Lung microvascular endothelial cell (primary cell): ENCODE measurements at places on chromosomes 7 and 10.

GRCh38 chr7:105307163-105307672 lies 81.5 kb downstream of the SRPK2 start:
- DNase-seq, result no peak

DNA sequence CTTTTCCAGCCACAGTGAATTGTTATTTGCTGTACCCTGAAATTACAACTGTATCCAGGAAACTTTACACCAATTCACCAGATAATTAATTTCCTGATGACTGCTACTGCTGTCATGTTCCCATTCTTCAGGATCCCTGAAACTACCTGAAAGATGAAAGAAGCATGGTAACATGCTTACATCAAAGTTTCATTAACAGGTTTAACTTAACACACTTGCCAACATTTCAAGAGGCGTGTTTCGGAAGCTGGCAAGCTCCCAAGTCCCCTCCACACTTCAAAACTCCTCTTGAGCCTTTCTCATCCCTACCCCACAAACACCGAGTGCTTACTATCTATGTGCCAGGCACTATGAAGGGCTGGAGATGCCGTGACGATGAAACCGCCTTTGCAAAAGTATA lies 88.6 kb downstream of the MPP7 start:
- no peak for DNase-seq

DNA sequence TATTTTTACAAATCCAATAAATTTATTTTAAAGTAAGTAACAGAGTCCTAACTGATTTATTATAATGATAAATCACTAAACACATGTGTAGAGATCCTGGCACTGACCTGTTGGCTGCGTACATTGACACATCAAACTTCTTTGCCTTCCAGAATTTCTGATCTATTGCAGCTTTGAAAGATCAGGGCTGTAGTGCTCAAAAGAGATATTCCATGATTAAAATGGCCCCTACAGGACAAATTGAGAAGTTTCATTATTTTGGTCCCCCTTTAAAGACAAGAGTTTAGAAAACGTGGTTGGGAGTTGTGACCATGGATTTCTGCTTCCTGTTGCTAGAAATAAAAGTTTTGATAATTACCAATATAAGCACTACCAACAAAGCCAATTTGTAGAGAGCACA lies 87.7 kb upstream of the PDK4 start:
- DNase-seq, result peak; percentile 46

DNA sequence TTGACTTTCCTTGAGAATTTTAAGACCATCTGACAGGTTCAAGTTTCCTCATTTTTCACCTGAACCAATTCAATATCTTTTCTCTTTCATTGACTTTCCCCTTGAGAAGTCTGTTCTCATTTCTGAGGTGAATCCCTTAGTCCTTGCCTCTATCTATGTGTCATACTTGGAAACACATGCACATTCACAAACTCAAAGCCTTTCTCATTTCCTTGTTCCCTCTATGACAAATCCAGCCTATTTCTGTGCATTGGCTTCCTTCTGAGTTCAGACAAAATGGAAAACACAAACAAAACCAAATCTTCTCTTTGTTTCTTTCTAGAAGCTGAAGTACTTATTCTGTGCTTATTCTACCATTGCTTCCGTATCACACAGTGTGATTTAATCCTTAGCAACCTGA lies 13.8 kb downstream of the PTTG1IP2 start:
- no peak for DNase-seq

GRCh38 chr10:98419469-98420261 lies 4.7 kb upstream of the PYROXD2 start:
- no peak for DNase-seq

DNA sequence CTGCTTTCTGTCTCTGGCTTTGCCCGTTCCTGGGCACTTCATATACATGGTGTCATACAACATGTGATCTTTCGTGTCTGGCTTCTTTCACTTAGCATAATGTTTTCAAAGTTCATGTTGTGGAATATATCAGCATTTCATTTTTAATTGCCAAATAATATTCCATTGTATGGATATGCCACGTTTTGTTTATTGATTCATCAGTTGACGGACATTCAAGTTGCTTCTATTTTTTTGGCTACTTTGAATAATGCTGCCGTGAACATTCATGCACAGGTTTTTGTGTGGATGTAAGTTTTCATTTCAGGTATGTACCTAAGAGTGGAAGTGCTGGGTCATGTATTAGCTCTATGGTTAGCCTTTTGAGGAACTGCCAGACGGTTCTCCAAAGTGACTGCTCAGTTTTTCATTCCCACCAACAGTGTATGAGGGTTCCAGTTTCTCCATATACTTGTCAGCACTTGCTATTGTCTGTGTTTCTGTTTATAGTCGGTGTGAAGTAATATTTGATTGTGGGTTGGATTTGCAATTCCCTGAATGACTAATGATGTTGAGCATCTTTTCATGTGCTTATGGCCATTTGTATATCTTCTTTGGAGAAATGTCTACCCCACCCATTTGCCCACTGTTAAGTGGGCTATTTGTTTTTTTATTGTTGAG lies 401.4 kb upstream of the GALNT17 start:
- DNase-seq, result no peak
